NCI-H1694 (cell line): ENCODE measurements at places on chromosomes 16 and 17.

- no peak for DNase-seq
Measured at GRCh38 chr16:84607694-84608093, 10.2 kb downstream of the COTL1 start.

DNA sequence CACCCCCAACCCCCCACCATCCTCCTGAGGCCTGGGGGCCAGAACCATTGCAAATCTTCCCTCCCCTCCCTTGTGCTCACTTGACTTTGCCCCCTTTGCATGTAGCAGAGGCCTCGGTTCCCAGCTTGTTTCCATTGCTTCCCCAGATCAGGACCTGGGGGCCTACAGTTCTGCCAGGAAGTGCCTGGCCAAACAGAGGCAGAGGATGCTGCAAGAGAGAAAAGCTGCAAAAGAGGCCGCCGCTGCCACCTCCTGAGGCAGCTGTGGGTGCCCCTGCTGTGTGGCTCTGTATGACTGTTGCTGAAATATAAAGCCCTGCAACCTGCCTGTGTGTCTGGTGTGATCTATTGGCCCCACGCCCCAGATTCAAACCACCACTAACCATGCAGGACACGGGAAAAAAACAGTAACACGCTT lies 2.3 kb downstream of the NDUFB10 start:
- no peak for DNase-seq

GRCh38 chr16:83737729-83738354 lies 69.9 kb upstream of the HSBP1 start:
- DNase-seq: no peak

DNA sequence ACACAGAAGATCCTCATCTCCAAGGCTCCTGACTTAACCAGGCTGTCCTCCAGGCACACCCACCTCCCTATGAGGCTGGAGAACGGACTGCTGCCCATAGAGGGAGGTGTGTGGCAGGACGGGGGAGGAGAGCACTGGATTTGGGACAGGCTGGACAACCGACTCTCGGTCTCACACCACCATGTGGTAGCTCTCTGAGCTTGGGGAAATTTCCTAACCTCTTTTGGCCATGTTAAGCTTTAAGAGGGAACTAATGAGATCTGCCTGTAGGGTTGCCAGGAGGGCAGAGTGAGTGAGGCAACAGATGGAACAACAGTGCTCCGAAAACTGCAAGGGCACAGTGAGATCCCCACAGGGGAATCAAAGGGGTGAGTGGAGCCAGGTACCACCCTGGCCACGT lies 32.7 kb downstream of the RHBDL3 start:
- peak; percentile 44 for DNase-seq

DNA sequence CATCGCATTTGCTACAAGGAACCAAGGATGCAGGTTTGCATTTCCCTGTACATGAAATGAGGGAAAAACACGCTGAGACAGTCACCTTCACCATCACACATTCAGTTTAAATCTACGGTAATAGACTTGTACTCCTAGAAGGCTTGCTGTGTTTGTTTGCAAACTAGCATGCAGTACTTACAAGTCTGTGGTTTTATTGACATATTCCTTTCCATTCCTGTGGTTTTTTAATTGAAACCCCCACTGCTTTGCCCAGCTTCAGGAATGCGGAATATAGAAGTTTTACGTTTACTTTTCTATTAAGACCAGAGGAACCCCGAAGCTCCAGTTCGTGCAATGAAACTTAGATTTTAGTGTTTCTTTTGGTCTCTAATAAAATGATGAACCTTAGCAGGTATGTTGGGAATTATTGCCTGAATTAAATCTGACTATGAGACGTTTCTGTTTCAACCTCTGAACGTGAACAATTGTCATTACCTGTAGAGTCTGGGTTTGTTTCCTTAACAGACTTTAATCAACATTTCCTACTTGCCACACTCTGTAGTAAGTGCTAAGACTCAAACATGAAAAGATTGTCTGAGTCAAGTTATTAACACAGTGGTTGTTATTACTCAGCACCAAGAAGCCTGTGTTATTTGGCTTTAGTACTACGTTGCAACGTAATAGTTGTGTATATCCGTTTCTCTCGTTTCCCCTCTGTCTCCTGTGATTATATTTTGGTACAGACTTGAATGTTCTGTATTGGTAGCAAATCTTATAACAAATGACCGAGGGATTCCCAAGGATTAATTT lies 793.3 kb upstream of the GOT2 start:
- no peak for DNase-seq
